ENCODE measurements at places on chromosomes 6 and 20.

DNA sequence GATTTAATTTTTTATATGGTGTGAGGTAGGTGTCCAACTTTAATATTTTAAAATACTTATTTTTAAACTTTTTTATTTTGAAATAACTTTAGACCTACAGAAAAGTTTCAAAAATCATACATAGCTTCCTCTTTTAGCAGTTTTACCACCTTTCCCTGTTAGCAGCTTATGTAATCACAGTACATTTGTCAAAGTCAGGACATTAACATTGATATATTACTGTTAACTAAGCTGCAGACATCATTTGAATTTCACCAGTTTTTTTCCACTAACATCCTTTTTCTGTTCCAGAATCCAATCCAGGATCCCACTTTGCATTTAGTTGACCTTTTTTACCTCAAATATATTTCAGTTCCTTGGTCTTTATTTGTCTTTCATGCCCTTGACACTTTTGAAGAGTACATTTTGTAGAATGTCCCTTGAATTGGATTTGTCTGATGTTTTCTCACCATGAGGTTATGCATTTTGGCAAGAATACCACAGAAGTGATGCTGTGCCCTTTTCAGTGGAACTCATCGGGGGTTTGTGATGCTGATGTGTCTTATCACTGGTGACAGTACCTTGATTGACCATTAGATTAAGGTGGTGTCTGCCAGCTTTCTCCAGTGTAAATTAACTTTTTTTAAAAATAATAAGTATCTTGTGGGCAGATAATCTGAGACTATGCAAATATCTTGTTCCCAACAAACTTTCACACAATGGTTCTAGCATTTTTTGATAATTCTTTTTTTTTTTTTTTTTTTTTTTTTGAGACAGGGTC is 33.4 kb downstream of the TTLL9 start:
- DNase-seq = no peak

GRCh38 chr6:40881501-40881900 is 157.5 kb downstream of the UNC5CL start:
- DNase-seq = no peak

DNA sequence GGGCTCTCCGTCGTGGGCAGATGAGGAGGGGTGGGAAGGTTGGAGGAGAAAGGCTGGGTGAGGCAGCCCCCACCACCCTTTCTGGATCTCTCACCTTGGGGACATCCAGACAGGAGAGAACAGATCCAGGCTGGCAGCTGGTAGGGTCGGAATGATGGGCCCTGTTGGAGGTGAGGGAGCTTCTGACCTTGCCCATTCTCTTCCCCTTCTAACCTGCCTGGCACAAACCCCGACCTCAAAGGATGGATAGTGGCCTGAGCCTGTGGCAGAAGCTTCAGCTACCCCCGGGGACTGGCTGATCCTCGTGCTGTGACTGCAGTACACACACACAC is 6.0 kb upstream of the NPBWR2 start:
- DNase-seq = no peak

- DNase-seq = no peak
These were observed 131.8 kb downstream of the CFAP61 start for GRCh38 chr20:20184149-20184548.

- DNase-seq = no peak
These were observed 13.0 kb downstream of the UNC5CL start for GRCh38 chr6:41025966-41026530.

- no peak for DNase-seq
These were observed 400.0 kb upstream of the CDH4 start for GRCh38 chr20:60851826-60852704.

- no peak for DNase-seq
These were observed 717.6 kb upstream of the MAP3K7 start for GRCh38 chr6:91304521-91304920.

DNA sequence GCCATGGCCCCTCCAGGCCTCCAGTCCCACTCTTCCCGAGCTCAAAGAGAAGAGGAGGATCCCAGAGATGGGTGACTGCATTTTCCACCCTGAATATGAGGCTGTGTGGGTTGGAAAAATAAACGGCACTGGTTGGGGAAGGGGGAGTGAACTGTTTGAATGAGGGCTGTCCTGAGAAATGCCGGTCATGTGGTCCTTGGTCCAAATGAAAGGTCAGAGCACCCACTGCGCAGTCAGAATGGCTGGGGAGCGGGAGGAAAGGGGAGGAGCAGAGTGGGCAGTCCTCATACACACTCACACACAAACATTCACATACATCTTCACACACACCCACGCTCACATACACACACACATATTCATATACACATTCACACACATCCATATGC is 83.1 kb downstream of the MRPL14 start:
- no peak for DNase-seq

GRCh38 chr6:24861934-24862333 is 63.2 kb upstream of the ARMH2 start:
- DNase-seq = no peak

DNA sequence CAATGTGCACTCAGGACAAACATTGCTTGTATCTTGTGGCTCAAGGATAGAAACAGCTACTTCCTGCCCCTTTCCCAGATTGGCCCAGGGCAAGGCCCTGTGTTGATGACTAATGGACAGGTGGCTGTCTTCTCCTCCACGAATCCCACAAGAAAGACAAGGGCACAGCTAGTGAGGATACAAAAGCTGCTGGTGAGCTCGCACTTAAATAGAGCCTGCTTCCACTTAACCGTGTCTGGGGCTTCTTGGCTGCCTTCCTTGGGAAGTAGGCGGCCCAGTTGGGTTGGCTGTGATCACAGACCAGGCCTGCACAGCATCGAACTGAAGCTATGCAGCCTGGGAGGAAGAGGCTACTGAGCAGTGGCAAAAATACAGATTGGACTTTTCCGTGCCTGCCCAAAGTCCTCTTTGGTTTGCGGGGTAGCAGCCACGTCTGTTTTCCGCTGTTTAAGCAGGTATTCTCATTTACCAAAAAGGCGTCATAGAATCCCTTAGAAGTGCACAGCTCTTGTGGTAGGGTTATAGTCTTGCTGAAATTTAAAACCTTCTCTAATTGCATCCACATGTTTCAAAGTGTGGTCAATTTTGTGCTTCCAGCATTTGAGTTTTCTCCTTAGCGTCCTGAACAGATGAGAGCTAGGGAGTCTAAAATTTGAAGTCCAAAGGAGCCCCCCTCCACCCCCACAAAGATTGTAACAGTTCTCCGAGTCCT is 23.0 kb upstream of the NAA20 start:
- DNase-seq = no peak

GRCh38 chr20:53789989-53790675 is 196.5 kb upstream of the ZNF217 start:
- no peak for DNase-seq
